ENCODE measurements at places on chromosomes 12 and 14.

DNA sequence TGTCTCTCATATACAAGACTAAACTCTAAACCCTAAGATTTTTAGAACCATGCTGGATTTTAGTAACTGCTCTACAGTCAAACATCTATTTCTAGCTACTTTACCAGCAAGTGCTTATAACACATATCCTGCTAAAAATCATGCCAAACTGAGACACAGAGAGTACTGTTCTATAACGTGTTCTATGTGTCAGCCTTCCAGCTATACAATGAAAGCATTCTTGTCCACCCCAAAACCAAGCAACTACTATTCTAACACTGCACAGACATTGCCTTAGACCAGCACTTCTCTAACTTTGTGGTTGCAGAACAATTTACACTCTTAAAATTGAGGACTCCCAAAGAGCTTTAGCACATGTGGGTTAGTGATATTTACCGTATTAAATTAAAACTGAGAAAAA lies 85.7 kb downstream of the SPPL3 start:
- DNase-seq: no peak

- no peak for DNase-seq
Measured at GRCh38 chr14:105421723-105422615, 2.3 kb downstream of the MTA1 start.

DNA sequence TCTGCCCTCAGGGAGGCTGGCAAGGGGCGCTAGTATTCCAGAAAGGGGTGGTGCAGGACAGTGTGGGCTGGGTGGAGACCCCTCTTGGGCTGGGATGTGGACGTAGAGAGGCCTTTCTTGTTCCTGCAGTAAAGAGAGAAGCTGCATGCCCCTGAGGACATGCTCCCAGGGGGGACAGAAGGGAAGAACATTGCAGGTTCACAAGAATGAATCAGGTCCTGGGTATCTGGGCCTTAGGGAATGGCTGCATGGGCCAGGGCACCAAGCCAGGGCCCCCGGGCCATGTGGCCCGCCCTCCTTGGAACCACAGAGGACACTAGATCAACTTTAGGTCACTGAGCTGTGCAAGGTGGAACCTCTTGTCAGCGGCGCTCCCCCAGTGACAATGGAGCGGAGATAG lies 51.8 kb downstream of the ZNF664 start:
- no peak for DNase-seq

DNA sequence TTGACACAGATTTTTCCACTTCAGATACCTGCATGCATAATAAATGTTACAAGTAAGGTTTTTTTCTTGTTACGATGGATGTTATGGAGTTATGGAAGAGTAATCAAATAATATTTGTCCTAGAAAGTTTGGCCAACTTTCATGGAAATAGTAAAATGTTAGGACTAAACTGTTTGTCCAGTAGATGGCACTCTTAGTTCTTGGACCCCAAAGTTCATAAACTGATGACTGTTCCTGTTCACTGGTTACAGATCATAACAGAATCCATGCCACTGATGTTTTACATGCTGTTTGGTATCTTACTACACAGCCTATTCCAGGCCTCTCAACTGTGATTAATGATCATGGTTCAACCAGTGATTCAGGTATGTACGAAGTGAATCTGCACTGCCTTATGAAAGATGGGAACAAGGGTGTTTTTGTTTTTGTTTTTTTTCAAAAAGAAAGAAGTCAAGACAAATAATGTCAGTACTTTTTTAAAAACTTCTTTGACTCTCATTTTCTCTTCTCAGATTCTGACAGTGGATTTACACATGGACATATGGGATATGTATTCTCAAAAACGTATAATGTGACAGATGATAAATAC lies 48.8 kb upstream of the SLCO1C1 start:
- no peak for DNase-seq

GRCh38 chr14:64878837-64879634 lies 671 bp downstream of the SPTB start:
- DNase-seq: peak; percentile 20

DNA sequence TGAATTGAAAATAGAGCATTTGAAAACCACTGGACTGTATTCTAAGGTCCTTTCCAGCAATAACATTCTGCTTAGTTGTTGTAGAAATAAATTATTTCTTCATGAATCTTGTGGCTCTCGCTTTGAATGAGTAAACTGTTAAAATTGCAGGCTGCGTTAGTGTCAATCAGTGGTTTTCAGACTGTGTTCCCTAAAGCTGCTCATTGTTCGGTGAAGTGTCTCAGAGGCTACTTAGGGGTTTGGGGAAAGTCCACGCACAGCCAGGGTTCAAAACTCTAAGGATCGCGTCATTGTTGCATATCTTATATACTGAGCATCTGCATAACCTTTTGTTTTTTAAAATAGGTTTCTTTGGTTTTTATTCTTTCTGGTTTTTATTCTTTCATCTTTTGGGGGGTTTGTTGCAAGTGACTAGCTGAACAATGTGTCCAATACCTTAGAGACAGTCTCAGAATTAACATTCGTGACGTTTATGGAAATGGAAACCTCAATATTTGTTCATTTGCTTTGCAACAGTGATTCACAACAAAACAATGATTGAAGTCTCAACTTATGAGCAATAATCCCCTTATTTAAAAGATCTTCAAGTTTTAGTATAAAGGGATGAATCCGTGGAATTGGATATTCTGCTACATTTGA lies 108.1 kb downstream of the TTLL5 start:
- no peak for DNase-seq

- no peak for DNase-seq
Measured at GRCh38 chr14:69291891-69292561, 32.1 kb downstream of the GALNT16 start.

GRCh38 chr14:105426416-105427130 lies 6.9 kb downstream of the MTA1 start:
- DNase-seq: no peak

DNA sequence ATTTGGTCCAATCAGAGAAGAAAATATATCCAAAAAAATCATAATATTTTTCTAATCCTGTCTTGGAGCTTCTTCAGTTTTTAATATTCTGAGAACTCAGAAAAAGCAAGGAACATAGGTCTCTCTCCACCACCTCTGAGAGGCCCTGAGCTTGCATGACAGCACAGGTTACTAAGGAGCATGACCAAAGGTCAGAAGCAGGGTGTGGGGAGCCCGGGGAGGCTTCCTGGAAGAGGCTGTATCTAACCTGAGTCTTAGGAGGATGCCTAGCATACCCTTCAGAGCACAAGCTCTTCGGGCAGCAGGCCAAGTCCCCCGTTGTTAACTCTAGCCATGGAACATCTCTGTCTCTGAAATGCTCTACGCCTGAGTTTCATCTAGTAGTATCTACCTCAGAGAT lies 15.7 kb upstream of the STON2 start:
- peak; percentile 34 for DNase-seq

GRCh38 chr12:119180380-119181040 lies 1.8 kb downstream of the HSPB8 start:
- DNase-seq: peak; percentile 37

DNA sequence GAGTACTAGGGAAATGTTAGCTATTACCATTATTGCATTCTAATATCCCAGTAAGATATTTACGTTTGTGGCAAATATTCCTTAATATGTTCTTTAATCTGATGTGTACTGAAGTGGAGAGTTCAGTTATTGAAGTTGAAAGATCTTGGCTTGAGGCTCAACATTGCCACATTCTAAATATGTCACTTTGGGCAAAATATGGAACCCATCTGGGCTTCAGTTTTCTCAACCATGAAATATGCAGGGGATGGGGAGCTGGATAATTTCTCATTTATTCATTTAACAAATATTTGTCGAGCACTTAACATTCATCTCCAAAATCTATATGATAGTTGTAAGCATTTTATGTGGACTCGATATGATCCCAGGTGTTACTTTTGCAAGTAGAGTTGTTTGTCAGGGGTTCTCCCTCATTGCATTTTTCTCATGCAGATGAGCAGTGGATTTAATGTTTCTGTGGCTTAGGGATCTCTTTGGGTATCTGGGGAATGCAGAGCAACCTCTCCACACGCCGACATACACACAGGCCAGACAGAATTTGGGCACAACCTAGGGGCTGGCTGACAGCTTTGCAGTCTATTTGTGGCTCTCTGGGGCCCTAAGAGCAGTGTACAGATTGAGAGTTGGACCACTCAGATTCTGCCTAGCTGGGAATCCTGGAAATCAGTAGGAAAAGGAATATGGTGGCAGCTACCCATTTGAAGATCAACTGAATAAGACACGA lies 26.6 kb upstream of the APPL2 start:
- no peak for DNase-seq

DNA sequence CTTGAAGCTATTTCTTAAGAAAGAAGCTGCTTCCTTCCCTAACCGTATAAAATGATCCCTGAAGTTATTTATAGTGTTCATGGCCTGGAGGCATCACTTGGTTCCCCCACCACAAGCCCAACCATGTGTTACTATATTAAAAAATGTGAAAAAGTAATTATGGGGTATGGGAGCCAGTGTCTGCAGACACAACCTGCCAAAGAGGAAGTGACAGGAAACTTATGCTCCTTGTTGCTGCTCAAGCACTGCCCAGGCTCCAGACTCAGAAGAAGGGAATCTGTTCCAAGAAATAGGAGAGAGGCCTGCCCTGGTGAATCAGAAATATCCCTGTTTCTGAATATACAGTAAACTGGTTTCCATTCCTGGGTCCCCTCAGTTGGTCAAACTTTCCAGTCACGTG lies 217.2 kb upstream of the BMP4 start:
- no peak for DNase-seq

DNA sequence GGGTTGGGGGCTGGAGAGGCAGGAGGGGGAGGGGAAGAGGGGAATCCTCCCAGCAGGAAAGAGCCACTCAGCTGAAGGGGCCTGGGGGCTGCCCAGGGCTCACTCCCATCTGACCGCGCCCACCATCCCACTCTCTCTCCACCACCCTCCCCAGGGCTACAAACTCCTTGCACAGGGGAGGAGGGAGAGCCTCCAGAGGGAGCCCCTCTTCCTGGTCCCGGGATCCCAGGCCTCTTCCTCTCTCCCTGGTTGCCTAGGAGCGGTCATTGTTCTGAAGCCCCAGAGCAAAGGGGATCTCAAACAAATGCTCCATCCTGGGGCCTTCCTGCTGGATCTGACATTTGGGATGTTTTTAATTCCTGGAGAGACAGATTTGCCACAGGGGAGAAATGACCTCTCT lies 39.8 kb upstream of the DLK1 start:
- no peak for DNase-seq

GRCh38 chr12:130917607-130918006 lies 36.1 kb upstream of the ADGRD1 start:
- no peak for DNase-seq

DNA sequence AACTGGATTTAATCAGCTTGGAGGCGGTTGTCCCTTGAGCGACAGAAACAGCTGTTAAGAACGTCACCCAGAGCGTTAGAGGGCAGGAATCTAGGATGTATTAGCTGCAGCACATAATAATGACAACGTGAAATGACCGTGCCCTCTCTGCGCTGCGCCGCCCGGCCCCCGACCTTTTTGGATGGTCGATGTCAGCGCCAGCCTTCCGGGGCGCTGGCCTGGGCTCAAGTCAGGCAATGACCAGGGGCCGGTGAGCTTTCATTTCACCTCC lies 427 bp upstream of the TMEM120B start:
- DNase-seq: peak; percentile 56

GRCh38 chr12:57149245-57149900 lies 2.0 kb upstream of the LRP1-AS start:
- peak; percentile 82 for DNase-seq

DNA sequence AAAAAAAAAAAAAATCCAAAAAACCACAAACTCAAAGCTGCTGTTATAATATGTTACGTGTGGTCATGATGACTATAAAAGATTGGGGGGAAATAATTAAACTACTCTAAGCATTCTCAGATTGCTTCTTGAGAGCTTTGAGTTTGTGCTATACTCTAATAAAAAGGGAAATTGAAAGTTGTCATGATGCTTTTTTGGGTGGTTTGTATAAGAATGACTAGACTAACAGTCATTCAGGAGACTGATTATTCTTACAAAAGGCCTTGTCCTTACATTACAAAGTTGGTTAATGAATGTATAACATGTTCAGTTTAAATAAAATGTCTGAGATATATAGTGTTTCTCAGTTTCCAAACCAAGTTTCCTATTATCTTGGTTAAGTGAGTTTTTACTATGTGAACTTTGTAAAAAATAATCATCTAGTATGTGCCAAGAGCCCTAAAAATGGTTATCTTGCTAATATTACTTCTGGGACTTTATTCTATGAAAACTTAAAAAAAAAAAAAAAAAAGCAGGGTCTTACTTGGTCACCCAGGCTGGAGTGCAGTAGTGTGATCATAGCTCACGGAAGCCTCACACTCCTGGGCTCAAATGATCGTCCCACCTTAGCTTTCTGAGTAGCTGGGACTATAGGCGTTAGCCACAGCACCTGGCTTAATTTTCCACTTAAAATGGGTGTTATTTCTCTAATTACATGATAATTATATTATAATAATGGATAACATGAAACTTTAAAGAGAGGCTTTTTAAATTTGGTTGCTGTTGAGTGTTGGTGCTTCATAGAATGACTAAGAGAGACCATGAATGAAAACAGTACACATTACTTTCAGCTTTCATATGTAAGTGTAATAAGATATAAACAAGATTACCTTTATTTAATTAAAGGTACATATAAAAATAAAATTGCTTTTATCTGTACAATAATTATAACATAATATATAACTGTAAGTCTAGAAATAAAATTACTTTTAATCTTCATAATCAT lies 459.6 kb upstream of the RGS6 start:
- DNase-seq: no peak

DNA sequence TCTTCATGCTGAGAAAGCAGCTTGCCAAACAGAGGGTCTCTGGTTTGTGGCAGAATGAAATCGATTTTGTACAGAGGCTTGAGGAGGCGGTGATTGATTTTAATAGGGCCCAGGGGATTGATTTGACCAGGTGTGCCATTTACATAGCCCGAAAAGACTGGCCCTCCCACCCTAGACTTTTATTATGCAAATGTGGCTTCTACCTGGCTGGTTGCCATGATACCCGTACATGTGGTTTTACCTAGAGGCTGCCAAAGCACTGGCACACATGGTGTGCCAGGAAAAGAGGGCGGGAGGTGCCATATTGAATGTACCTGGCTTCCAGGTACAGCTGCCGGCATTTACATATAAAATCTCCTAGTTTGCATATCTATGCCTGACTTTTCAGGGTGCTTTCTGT lies 18.0 kb upstream of the GUCY2C start:
- DNase-seq: no peak

GRCh38 chr14:90969531-90970166 lies 90.8 kb downstream of the RPS6KA5 start:
- DNase-seq: no peak

All from colonic mucosa (tissue), 4 donors.